Stimulated activated CD4-positive, alpha-beta T cell treated with anti-CD3 and anti-CD28 coated beads, TNF-alpha, amount 100 ng/mL, for 48 hours (primary cell): ENCODE measurements at places on chromosomes 5 and 9.

- no peak for DNase-seq
Observed at GRCh38 chr9:19409401-19410194, 789 bp downstream of the ACER2 start.

- no peak for DNase-seq
Observed at GRCh38 chr5:89129941-89130340, 247.0 kb upstream of the MEF2C start.

- DNase-seq = no peak
Observed at GRCh38 chr5:155025895-155026294, 12.3 kb downstream of the KIF4B start.

DNA sequence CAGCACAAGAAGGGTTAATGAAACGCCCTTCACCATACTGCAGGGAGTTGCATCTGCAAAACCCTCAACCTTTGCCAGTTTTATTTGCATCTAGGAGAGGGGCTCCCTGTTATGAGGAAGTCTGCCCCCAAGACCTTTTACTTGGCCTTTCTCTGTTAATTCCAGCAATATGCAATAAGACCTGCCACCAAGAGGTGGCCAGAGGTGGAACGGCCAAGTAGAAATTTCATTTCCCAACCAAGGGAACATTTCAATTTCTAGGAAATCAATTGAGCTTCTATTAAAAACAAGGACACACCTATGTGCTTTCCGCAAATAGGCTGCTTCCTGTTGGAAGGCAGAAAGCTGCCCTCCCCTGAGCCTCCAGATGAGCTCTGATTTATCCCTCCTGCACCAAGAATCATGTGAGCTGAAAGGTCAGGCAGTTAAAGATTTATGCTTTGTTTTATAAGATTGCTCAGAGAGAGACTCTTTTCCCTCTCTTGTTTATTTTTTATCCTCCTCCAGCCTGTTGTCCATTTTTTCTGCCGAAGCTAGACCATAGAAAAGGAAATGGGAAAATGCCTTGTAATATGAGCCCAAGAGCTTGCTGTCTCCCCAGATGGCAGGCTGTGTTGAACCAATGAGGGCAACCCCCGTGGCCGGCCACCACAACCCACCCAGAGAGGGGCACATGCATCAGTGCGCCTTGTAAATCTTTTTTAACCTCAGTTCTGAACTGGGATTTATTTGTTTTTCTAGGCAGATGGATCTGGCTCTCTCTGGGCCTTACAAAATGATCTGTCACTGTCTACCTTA lies 572.8 kb downstream of the TLE1 start:
- no peak for DNase-seq

- no peak for DNase-seq
Observed at GRCh38 chr5:138657360-138657759, 82.2 kb upstream of the HSPA9 start.

DNA sequence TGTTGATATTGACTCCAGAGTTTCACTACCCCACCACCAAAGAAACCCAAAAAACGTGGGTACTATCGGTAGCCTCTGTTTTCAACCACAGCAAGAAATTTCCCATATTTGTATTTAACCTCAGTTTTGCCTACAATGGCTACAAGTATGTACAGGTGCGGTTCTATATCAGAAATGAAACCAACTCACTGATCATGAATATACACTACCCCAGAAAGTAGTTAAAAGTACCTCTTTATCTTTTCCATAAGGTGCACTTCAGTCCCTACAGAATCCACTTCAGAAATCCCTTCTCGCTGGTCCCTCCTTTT lies 140.6 kb upstream of the SLC12A2 start:
- DNase-seq = no peak
